Frontal cortex (tissue), 4 donors: ENCODE measurements at places on chromosomes 7 and 10. TPM values are rescaled to one million over a fixed set of nuclear protein-coding genes. Genes with fewer than 3 reads are reported as not detected.

- DNase-seq, result no peak
Measured at GRCh38 chr10:102900006-102900405, 18.1 kb upstream of the CNNM2 start.

DNA sequence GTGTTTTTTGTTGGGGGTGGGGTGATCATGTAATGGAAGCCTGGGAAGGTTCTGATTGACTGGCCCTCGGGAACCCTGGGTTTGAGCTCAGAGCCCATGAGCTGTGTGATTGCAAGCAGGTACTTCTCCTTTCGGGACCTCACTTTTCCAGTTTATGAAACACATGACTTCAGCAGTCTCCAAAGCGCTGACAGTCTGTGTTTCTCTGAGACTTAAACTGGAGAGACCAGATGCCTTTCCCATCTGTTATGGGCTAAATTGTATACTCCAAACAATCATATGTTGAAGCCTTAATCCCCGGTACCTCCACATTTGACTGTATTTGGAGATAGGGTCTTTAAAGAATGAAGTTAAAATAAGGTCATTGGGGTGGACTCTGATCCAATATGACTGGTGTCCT lies 493.6 kb downstream of the GALNT17 start:
- no peak for DNase-seq

- no peak for DNase-seq
Measured at GRCh38 chr7:95595746-95596197, 544 bp downstream of the PDK4 start.

- no peak for DNase-seq
Measured at GRCh38 chr7:107559864-107560263, 3.9 kb downstream of the COG5 start.

DNA sequence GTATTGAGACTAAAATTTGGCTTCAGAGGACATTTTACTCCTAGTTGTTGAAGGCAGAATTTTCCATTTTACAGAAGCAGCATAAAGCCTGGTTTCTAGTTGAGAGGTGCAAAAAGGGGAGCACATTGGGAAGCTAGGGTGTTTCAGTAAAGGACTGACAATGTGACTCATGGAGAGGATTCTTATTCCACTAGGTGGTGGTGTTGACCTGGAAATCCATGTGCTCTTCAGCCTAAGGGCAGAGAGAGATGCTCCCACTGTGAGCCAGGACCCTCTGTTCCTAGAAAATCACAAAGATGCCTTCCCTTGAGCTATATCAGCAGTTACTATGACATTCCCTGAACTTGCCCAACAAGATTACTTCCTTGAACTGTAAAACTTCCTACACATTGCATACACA lies 687.8 kb downstream of the IPMK start:
- DNase-seq, result no peak

DNA sequence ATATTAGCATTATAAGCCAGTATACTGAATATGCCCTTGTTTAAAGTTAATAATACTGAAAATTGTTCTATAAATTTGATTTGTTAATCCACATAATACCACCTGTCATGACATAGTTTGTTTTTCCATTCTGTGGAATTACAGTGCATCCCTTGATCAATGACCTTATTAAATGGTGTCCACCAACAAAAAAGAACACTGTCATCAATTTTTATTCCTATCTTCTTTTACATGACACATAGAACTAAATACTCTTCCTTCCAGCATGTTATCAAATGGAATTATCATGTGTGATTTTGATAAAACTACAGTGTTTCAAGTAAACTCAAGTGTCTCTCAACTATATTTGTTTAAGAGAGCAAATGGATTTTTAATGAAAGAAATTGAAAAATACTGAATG lies 221.8 kb upstream of the MBL2 start:
- DNase-seq, result no peak

DNA sequence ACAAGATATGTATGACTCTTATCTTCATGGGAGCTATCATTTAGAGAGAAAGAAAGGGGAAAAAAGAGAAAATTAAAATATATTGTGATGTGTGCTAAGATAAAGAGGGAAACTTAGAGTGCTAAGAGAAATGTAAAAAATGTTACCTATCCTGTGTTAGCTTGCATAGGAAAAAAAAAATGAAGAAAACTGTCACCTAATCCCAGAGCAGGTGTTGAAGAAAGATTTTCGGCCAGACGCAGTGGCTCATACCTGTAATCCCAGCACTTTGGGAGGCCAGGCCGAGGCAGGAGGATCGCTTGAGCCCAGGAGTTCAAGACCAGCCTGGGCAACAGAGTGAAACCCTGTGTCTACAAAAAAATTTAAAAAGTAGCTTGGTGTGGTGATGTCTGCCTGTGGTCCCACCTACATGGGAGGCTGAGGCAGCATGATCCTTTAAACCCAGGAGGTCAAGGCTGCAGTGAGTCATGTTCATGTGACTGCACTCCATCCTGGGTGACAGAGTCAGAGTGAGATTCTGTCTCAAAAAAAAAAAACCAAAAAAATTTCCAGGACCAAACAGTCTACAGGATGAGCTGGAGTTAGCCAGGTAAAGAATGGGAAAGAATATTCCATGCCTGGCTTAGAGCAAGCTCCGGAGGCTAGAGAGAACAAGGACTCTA lies 2.4 kb upstream of the MKLN1 start:
- no peak for DNase-seq

DNA sequence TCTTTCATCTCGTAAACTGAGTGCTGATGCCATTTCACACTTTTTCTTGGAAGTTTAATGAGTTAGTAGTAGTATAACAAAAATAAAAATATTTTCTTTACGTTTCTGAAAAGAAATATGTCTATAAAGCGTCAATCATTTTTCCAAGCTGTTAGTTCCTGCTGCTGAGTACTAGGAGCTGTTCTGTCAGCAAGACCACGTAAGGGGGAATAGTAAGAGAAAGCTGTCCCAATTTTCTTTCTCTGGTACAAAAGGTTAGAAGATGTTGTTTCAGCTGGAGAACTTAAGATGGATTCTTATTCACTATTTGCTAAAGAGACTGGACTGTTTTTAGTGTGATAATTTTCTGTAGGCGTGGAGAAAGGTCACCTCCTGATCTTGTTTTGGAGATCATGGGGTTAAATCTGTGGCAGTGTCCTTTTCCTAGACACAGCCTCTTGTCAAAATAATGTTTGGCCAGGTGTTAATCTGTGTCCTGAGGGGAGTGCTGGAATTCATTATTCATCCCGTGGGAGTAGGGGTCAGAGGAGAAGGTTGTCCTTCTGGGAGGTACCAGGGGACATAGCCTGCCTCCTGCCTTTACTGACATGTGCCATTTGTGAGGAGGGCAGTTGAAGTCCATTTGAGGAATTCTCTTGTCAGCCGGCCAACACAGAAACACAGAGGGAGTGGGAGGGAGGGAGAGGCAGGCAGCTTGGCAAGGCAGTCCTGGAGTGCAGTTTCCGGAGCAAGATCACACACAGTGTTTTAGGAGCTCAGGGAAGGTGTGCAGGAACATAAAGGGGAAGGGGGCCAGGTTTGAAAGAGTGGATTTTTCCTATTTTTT lies 368.7 kb downstream of the AUTS2 start:
- no peak for DNase-seq

DNA sequence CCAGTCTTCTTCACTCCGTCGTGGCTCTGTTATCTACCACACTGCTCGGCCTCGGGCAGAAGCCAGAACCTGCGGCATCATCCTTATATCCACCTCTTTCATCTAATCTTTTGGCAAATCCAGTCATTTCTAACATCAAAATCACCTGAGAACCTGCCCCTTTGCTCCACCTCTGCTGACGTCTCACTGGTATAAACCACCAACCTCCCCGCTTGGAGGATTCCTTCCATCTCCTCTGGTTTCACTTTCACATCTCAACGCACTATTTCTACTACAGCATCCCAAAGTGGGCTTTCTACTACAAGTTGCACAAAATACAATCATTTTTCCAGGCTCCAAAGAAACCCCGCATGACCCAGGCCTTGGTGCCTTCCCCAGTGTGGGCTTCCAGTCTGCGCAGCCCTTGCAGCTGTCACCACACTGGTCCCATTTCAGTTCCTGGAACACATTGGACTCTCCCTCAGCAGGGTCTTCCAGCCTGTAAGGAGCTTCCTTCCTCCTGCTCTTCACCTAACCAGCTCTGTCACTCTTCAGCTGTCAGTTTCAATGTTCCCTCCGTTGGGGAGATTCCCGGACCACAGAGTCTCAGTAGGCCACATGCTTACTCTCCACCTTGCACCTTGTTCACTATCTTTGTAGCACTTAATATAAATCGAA lies 85.0 kb downstream of the PRKCQ start:
- DNase-seq, result no peak

DNA sequence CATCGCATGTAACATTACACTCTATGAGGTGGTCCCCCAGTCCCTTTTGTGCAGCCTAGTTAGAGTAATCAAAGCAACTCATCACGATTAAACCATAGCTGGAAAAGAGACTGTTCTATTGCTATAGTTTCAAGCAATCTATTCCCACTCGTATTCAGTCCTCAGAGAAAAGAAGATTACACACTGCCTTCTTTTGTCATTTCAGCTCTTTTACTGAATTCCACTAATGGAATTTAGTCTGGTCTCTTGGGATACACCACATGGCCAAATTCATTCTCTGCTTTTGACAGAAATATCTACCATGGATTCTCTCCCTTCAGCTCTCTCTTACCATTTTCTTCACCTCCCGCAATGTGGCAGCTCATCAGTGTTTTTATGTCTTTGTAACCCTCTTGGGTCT lies 108.9 kb upstream of the HDAC9 start:
- no peak for DNase-seq

DNA sequence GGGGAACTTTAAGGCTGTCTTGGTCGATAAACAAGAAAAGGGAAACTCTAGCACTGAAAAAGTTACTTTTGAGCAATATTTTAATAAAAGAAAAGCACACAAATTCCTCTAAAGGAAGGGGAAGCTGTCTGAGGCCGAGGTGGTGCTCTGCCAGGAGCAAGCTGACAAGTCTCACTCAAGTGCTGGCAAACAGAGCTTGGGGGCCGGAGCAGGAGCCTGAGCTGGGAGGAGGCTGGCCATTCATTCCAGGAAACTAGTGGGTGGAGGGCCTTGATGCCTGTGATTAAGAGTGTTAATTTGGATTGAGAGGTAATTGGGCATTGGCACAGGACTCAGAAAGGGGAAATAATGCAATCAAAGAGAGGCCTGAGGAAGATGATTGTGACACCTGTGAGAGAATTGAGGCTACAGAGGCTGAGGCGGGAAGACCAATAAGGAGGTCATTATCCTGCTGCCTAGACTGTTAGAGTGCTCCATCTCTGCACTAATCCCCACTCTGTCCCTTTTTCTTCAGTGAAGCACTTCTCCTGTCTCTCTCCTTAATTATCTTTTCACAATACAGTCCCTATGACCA lies 154.9 kb upstream of the COL1A2 start:
- no peak for DNase-seq

DNA sequence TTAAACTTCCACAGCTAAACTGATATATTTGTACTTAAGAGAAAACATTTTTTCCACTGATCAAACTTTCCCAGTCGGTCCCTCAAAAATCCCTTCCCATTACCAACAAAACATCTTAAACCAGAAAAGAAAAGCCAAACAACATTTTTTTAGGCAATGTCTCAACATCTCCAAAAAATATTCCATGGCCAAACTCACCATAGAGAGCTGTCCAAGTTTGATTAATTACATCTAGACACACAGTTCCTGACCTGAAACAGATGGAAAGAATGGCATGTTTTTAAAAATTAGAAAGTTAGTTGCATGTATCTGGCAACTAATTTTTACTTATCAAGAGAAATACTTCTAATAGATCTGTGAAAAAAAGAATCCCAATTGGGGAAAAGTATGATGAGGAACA lies 95.4 kb downstream of the UBE2H start:
- no peak for DNase-seq

DNA sequence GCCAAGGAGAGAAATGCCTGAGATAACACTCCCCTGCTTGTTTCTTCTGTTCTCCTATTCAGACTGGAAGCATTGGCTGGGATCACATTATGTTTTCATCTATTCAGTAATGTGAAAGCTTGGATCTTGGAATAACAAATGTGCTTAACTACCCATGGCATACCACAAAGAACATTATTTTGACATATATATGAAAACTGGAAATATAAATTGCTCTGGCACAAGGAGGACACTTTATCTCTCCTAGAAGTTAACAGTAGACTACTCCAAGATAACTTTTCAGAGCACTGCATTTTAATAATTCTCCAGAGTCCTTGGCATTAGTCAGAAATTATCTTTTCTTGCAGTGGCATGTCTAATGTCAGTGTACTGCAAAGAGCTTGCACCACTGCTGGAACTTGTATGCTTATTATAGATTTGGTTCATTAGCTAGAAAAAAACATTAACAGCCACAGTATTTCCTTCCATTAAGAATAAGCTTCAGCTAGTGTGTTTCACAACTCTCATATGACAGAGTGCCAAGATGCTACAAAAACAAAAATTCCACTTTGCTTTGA lies 169.3 kb upstream of the LRRN3 start:
- no peak for DNase-seq

- no peak for DNase-seq
Measured at GRCh38 chr7:1546274-1546908, 9.6 kb downstream of the TMEM184A start.

GRCh38 chr10:1410469-1411395 lies 326.6 kb downstream of the ADARB2 start:
- DNase-seq, result no peak

DNA sequence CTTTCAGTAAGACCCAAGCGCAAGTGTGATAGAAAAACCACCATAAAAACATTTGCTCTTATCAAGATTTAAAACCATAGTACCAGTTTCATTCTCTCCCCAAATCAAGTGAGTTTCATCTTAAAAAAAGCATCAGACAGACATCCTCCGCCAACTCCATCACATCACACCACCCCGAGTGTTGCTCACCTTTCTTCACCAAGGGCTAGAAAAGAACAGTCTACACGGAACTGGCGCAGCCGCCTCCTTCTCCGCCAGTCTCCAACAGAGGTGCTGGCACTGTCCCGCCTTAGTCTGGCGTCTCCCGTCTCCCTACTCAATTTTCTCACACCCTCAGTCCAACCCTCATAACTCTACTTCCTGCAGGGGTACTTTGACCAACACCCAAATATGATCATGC lies 46.9 kb upstream of the WIPI2 start:
- DNase-seq, result peak; percentile 34

DNA sequence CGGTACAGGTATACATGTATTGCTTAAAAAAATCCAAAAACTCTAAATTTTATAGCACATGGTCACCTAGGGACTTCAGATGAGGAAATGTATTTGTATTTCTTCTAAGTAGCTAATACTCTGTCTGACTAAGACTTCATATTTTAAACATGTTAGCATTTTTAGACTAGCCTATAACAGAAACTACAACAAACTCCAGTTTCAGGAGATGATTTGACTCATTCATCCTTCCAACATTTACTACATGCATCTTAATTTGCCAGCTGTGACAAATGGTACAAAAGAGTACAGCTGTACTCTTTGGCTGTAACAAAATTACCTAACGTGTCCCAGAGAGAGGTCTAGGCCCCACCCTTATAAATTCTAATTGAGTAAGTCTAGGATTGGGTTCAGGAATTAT lies 22.2 kb downstream of the TMEM209 start:
- no peak for DNase-seq

GPR26 gene
- total RNA-seq, result 5.3 TPM

TRIL gene
- 17.5 TPM for total RNA-seq

TMEM225B gene
- not detected for total RNA-seq

UCMA gene
- not detected for total RNA-seq

HIF1AN gene
- total RNA-seq, result 11.4 TPM

TMEM140 gene
- total RNA-seq, result 0.41 TPM

OR2A25 gene
- not detected for total RNA-seq

ASNS gene
- total RNA-seq, result 44.0 TPM

SPAM1 gene
- total RNA-seq, result not detected

RTKN2 gene
- 4.5 TPM for total RNA-seq

SAP25 gene
- total RNA-seq, result not detected

H2BK1 gene
- total RNA-seq, result not detected
